Ammon's horn (tissue), 1 donor: ENCODE measurements at places on chromosomes 3 and 15.

GRCh38 chr3:41024031-41024836 is 175.1 kb upstream of the CTNNB1 start:
- no peak for DNase-seq

- DNase-seq: no peak
Measured at GRCh38 chr3:156749244-156749643, 74.9 kb downstream of the TIPARP start.

GRCh38 chr3:141769221-141769894 is 6.2 kb downstream of the GRK7 start:
- DNase-seq: no peak

- no peak for DNase-seq
Measured at GRCh38 chr3:53097887-53098286, 32.3 kb downstream of the RFT1 start.

GRCh38 chr3:98755601-98756000 is 7.5 kb upstream of the ST3GAL6 start:
- DNase-seq: no peak

DNA sequence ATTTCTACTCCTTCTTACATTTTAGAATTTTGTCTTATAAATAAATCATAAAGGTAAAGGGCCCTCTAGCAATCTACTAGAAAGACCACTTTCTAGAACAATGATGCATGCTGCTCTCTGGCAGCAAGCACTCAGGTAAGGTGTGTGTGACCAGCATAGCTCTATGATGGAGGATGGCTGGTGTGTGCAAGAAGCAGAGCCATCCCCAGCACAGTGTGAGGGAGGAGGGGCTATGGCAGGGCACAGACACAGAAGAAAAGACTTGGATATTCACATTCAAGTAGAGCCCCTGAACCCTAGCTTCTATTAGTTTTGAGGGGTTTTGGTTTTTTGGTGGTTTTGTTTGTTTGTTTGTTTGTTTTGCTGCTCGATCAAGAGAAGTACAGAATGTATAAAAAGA is 277.1 kb upstream of the CCDC54 start:
- no peak for DNase-seq

DNA sequence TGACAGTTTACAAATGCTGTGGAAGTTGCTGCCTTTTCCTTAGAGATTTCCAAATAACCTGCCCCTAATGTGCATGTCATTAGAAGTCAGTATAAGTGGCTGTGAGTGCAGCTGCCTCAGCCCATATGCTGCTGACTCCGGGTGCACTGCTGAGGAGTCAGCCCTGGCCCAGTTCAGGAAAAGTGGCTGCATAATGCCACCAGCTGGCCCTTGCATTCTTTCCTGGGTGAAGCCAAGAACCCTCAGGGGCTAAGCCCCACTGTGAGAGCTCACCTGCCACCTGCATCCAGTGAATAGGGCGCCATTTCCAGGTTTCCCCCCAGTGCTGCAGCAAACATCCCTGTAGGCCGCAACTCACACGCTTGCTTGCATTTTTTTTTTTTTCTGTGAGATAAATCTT is 139.9 kb downstream of the TJP1 start:
- DNase-seq: no peak

DNA sequence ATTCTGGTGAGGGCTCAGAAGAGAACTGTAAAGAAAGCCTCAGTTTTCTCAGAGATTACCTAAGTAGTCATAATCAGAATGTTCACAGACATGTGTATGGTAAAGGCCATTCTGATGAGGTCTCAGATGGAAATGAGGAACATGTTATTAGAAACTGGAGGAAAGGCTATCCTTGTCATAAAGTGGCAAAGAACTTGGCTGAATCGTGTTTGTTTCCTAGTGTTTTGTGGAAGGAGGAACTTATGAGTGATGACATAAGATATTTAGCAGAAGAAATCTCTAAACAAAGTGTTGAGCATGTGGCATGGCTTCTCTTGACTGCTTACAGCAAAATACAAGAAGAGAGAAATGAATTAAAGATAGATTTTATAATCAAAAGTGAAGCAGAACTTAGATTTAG is 12.8 kb upstream of the KLHL40 start:
- no peak for DNase-seq

DNA sequence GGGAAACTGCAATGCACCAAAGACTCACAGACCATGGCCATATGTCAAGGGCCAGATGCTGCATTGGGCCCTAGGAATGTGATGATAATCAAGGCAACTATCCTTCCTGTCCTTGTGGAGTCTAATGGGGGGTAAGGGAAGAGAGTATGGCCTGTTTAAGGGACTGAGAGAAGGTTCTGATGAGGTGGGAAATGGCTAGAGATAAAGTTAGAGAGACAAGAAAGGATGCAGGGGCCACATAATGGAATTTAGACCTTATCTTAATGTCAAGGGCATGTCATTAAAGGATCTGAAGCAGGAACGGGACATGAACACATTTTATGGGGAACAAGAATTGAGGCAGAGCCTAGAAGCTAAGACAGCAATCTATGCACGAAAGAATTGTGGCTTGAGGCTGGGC is 30.0 kb upstream of the ABHD17C start:
- no peak for DNase-seq

DNA sequence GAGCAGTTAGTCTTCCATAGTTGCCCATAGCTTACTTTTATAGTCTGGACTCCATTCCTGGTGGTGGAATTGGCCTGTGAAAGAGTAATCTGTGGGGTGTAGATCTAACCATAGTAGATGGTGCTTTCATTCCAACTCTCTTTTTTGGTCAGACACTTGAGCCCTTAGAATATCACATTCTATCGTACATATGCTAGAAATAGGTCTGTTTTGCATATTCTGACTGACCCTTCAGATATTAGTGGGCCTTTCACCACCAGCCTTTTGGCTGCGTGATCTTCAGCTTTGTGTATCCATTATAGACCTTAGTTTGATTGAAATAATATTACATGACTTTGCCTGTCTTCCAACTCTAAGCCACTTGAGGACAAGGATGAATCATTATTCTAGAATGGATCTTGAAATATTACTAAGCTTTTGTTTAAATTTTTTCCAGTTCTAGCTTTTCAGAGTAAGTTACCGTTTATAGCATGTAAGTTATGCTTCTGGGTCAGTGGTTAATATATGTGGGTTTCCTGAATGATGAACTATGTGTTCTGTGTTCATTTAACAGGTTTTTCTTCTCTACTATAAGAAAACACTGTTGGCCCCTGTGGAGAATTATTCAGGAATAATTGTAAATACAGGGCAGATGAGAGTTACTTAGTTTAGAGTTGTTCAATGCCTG is 8.7 kb downstream of the RAB7A start:
- DNase-seq: no peak

- DNase-seq: peak; percentile 4
Measured at GRCh38 chr3:26752466-26752865, 129.9 kb downstream of the LRRC3B start.

GRCh38 chr3:196016485-196016884 is 65.4 kb downstream of the TFRC start:
- DNase-seq: no peak

GRCh38 chr3:99419116-99419515 is 219.3 kb upstream of the COL8A1 start:
- DNase-seq: peak; percentile 3

DNA sequence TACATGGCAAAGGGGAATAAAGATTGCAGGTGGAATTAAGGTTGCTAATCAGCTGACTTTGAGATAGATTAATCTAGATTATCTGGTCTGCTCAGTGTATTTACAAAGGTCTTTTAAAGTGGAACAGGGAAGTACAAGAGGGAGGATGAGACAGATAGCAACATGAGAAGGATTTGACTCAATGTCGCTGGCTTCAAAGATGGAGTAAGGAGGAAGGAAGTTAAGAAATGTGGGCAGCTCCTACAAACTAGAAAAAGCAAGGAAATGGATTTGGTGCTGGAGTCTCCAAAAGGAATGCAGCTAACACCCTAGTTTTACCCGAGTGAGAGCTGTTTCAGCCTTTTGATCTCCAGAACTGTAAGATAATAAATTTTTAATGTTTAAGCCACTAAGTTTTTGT is 180.7 kb upstream of the TTC14 start:
- no peak for DNase-seq

GRCh38 chr3:149625795-149626194 is 32.0 kb downstream of the WWTR1 start:
- DNase-seq: no peak

GRCh38 chr3:171328419-171329082 is 131.7 kb downstream of the TNIK start:
- DNase-seq: peak; percentile 41

DNA sequence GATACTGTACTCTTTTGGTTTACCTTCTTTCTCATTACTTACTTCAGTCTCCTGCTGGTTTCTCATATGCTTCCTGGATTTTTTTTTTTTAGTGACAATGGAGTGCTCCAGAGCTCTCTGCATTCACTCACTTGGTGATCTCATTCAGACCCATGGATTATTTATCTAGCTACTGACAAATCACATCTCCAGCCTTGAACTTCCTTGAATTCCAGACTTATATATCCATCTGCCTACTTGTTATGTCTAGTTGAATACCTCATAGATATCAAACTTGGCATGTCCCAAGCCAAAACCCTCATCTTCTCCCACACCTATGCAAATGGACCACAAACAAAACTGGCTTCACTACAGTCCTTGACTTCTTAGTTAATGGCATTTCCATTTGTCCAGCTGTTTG is 234.7 kb upstream of the ZPLD1 start:
- DNase-seq: no peak

- DNase-seq: peak; percentile 35
Measured at GRCh38 chr3:96017556-96017955, 796.8 kb upstream of the EPHA6 start.

DNA sequence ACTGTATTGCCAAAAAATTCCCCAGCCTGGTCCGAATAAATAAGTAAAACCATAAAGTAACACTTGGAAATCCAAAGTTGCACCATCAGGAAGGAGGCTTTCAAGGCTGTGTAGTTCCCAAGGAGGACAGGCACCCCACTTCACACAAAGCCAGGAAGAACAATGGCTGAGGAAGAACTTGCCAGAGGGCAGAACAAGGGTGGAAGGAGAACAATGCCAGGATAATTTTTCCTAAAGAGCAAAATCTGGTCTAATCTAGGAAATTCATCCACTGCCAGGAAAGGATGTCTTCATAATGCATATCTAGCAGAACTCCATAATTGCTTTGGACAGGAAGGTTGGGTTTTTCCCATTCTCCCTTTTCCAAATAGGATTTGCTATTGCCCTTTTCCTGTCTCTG is 15.7 kb upstream of the ARID3B start:
- DNase-seq: no peak

- no peak for DNase-seq
Measured at GRCh38 chr15:69513450-69513960, 60.9 kb downstream of the RPLP1 start.

DNA sequence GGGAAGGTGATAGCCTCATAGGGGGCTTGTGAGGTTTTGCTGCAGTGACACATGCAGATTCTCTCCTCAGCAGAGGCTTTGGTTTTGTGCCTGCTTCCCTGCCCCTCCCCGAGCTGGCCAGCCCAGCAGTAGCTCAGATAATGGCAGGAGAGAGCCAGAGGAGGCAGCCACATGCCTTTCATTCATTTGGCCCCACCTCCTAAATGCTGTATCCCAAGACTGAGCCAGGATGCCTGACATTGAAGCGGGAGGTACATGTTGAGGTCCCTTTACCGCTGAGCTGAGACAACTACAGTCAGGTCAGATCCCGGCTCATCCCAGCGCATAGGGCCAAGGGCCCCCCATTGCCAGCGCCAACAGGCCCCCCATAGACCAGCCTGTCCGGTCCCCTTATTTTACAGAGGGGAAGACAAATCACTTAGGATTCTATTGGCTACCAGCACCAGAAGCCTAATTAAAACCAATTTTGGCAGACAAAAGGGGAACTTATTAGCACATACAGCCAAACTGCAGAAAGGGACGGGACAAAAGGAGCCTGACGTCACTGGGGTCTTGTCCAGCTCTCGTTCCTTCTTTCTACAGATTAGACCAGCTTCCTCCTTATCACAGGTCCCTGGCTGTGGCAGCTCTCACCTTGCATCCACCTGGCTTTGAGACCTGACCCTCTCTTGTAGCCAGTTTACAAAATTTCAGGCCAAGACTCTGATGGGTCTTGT is 12.1 kb upstream of the POLG start:
- no peak for DNase-seq

DNA sequence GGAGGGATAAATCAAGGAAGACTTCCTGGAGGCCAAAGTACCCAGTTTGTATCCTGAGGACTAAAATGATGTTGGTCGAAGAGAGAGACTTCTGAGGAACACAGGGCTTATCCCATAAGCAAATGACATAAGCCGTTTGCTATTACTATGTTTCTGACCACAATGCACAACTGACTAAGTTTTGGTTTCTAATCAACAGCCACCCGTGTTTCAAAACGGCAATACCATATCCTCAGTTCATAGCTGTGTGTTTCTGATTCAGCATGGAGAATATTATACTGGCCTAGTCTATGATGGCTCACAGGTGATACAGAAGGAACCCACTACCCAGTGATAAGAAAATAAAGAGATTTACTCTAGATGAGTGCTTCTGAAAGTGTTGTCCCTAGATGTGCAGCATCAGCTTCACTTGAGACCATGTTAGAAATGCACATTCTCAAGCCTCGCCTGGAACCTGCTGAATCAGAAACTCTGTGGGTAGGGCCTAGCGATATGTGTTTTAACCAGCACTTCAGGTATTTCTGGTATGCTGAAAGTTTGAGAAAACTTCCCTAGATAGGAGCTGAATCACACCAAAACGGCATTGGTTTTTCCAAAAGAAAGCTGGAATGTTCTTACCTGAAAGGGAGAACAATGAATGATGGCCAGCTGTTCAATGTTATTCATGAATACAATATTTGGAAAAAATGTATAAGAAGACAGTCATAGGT is 639.7 kb upstream of the NR2F2 start:
- no peak for DNase-seq

- DNase-seq: no peak
Measured at GRCh38 chr3:133007601-133008000, 30.6 kb upstream of the TMEM108 start.

DNA sequence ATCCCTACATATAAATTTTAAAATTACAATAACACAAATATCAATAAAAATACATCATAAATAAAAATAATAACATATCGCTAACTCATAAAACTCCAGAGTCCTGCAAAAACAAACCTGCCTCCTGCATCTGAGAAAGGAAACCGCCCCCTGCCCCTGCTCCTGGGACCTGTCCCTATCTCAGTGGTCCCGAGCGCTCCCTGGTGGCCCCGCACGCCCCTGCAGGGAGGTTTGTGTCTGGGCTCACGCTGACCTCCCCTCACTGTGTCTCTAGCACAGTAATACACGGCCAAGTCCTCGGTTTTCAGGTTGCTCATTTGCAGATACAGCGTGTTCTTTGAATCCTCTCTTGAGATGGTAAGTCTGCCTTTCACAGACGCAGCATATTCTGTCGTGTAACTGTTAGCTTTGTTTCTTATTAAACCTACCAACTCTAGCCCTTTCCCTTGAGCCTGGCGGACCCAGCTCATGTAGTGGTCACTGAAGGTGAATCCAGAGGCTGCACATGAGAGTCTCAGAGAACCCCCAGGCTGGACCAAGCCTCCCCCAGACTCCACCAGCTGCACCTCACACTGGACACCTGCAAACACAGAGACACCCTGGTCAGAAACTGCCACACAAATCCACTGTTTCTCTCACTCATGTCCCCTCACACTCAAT is 554.1 kb downstream of the GOLGA6L6 start:
- no peak for DNase-seq

GRCh38 chr15:60374209-60374608 is 23.6 kb downstream of the ANXA2 start:
- no peak for DNase-seq

- peak; percentile 26 for DNase-seq
Measured at GRCh38 chr3:196634224-196634623, 5.3 kb upstream of the NRROS start.
